Pancreas (tissue), 10 donors: ENCODE measurements at places on chromosomes 6 and 20. TPM values are rescaled to one million over a fixed set of nuclear protein-coding genes. Genes with fewer than 3 reads are reported as not detected.

GRCh38 chr20:48613926-48614325, 213.9 kb downstream of the PREX1 start:
- H3K27ac ChIP-seq = no peak overlapping the region
- H3K4me3 ChIP-seq = no peak overlapping the region
- no peaks in the 10 kb centered on the region for H3K36me3 ChIP-seq
- no peak for DNase-seq

DNA sequence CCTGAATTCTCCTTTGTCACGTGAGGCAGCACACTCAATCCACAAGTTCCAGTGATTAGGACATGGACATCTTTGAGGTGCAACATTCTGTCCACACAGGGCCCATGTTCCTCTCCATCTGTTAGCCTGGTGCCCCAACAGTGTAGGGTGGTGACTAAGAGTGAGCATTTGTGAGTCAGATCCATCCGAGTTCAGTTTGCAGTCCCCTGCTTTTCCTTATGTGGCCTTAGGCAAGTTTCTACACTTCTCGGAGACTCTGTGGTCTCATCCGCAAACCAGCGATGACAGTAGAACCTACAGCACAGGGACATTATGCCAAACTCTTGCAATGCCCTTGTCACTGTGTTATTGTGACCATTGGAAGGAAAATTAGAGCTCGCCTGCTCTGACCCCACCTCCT, 178.7 kb upstream of the CDH4 start:
- no peak overlapping the region for H3K4me3 ChIP-seq
- no peaks in the 10 kb centered on the region for H3K36me3 ChIP-seq

DNA sequence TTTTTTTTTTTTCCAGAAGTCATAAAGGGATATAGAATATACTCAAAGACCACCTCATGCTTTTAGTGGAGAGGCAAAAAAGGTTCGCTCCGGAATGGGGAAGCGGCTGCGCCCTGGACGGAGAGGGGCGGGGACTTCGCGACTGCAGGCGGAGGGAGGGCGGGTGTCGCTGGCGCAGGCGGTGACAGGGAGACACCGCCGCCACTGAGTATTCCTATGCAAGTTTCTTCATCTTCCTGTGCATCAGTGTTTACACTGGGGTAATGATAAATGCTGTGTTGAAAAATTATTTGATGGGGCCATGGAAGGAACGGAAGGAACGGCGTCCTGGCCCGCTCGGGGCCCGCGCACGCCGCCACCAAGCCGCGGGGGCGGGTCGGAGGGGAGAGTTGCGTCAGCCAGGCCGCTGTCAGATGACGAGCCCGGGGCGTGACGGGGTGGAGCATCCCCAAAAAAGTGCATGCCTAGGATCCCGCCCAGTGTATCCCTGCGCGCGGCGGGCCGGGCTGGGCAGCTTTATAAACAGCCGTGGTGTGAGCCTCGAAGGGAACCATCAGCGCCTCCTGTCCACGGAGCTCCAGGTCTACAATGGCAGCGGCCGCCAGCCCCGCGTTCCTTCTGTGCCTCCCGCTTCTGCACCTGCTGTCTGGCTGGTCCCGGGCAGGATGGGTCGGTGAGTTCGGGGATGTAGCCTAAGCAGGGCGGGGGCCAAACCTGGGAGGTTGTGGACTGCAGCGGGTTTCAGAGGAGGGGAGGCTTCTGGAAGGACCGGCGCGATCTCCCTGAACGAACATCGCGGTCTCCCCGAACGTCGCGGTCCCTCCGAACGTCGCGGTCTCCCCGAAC, at the start of gene ULBP1:
TSS of gene ULBP1 (plus strand) at position 482 of the 846 bp plus-strand sequence. CDS start at position 589, 107 bp downstream.
- no peak within 1 kb of the TSS for H3K27ac ChIP-seq
- H3K27me3 ChIP-seq = no peaks in the 10 kb centered on the region

The SLC22A2 gene
- not detected for total RNA-seq

- no peak overlapping the region for H3K4me3 ChIP-seq
- H3K36me3 ChIP-seq = no peaks in the 10 kb centered on the region
- DNase-seq = no peak
- no peaks in the 10 kb centered on the region for H3K27me3 ChIP-seq
Observed at GRCh38 chr20:3162080-3162611, 2.5 kb upstream of the FASTKD5 start.

- H3K27me3 ChIP-seq = no peaks in the 10 kb centered on the region
- peak; percentile 26 for DNase-seq
- no peak overlapping the region for H3K27ac ChIP-seq
- H3K4me3 ChIP-seq = no peak overlapping the region
- no peaks in the 10 kb centered on the region for H3K36me3 ChIP-seq
Observed at GRCh38 chr20:57742507-57743181, 32.8 kb upstream of the PMEPA1 start.

GRCh38 chr6:146981981-146982380, 222.2 kb upstream of the STXBP5 start:
- H3K36me3 ChIP-seq = no peaks in the 10 kb centered on the region
- H3K4me1 ChIP-seq = no peaks in the 10 kb centered on the region
- no peak overlapping the region for H3K4me3 ChIP-seq
- H3K27ac ChIP-seq = no peak overlapping the region
- DNase-seq = no peak
- H3K27me3 ChIP-seq = no peaks in the 10 kb centered on the region

GRCh38 chr6:2055911-2056310, 189.5 kb downstream of the GMDS start:
- no peaks in the 10 kb centered on the region for H3K27me3 ChIP-seq
- H3K4me3 ChIP-seq = no peak overlapping the region
- H3K4me1 ChIP-seq = peaks cover 10% of the 10 kb centered on the region
- H3K27ac ChIP-seq = no peak overlapping the region

DNA sequence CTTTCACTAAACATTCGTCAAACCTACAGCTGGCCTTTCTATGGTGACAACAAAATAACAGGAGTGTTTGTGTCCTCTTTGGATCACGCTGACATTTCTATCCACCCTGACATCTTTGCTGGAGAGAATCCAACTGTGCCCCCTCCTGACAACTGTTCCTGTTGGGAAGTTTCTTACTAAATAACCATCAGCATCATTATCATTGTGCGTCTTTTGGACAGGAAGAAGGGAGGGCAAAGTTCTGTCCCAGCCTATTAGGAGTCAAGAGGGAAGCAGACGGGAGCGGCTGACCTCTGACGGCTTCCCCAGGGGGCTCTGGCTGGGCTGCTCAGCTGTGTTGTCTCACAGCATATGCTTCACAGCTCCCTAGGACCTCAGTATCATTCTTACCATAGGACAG, 195.9 kb upstream of the SULF2 start:
- no peak for DNase-seq
- no peaks in the 10 kb centered on the region for H3K4me1 ChIP-seq
- H3K27ac ChIP-seq = no peak overlapping the region
- H3K27me3 ChIP-seq = no peaks in the 10 kb centered on the region

The KCNK15 gene
- total RNA-seq = 0.93 TPM

DNA sequence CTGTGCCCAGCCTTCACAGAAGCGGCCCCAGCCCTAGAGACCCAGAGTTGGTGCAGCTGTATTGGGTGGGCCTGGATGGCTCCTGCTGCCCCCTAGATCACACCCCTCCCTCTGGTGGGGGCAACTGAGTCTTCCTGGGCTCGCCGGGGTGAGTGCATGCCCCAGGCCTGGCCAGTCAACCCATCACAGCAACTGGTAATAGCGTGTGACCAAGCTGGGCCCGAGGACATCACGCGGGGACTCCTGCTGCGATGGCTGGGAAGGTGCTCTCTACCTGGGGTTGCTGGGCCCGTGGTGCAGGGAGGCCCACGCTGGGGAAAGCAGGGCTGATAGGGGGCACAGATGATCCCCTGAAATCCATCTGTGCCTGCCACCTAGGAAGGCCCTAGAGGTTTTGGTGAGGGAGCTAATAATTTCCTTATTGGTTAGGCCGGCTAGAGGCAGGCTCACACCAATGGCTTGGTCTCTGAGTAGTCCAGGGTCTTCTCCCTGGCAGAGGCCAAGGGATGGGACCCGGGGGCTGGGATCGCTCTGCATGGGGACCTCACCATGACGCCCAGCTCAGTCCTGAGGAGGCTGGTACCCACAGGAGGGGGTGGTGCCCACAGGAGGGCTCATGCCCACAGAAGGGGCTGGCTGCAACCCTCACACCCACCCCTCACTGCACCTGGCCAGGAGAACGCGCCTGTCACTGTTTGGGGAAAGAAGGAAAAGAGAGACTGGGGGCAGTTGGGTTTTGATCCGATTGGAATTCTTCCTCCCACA, 103.9 kb downstream of the ASXL1 start:
- no peak for DNase-seq
- H3K4me3 ChIP-seq = no peak overlapping the region
- no peaks in the 10 kb centered on the region for H3K27me3 ChIP-seq
- peak overlapping the region; percentile 79 for H3K27ac ChIP-seq
- no peaks in the 10 kb centered on the region for H3K36me3 ChIP-seq

- no peaks in the 10 kb centered on the region for H3K4me1 ChIP-seq
- no peaks in the 10 kb centered on the region for H3K36me3 ChIP-seq
- DNase-seq = no peak
Observed at GRCh38 chr6:5184218-5184617, 76.5 kb downstream of the LYRM4 start.

DNA sequence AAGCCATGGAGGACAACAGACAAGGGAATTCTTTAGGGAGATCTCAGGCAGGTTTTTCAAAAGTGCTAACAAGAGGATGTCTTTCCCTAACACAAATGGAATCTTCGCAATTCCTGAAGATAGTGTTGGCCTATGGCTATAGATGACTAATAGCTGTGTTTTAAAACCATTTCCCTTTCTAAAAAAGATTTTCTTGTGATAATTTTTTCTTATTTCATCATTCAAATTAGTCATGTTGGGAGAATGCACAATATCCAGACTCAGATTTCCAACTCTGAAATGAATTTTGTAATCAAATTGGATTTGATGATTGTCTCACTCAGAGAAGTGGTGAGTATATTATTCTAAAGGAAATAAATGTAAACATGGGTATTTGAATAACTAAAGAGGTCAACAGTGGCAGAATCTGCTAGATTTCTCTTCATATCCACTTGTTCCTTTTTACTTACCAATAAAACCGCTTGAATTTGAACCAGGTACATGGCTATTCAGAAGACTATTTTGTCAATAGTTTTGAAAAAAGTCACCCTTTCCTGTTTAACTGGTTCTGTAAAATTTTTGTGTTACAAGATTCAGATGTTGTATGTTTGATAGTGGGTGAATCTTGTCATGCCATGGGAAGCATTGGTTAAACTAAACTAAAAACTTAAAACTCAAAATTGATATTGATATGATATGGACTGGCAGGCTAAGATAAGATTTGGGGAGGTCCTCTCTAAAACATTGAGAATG, 1223.7 kb upstream of the EYS start:
- no peak for DNase-seq
- no peak overlapping the region for H3K4me3 ChIP-seq

- H3K27me3 ChIP-seq = no peaks in the 10 kb centered on the region
- H3K36me3 ChIP-seq = no peaks in the 10 kb centered on the region
- H3K27ac ChIP-seq = no peak overlapping the region
- H3K4me1 ChIP-seq = peaks cover 20% of the 10 kb centered on the region
- no peak for DNase-seq
Observed at GRCh38 chr6:154535147-154535546, 24.7 kb upstream of the CNKSR3 start.

DNA sequence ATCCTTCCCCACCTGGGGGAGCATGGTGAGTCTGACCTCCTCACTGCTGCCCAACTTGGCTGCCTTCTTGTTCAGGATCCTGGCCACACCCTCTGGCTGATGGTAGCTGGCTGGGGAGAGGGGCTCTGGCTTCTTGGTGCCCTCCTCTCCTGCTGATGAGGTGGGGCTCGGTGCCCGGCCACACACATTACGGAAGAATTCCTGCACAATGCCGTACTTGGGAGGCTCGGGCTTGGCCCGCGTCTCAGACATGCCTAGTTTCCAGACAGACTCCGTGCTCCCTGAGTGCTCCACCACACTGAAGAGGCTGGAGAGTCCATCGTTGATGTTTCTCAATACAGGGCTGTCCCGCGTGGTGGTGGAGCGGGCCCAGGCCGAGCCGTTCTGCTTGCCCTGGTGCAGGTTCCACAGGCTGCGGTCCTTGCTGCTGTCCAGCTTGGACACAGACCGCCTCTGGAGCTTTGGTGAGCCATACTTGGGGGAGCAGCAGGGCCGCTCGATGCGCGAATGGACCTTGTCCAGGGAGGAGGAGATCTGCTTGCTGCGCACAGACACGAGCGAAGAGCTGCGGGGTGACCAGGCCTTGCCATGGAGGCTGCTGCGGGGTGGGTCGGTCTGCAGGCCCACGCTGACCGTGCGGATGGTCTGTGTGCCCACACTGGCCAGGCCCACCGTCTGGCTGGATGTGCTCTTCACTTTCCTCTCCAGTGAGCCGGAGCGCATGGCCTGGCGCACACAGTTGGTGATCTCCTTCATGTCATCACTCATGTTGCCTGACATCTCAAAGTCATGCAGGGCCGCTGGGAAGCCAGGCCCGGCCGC, 19.9 kb upstream of the DSN1 start:
- no peaks in the 10 kb centered on the region for H3K27me3 ChIP-seq
- H3K27ac ChIP-seq = no peak overlapping the region
- H3K4me3 ChIP-seq = no peak overlapping the region
- DNase-seq = no peak
- H3K36me3 ChIP-seq = peaks cover 7% of the 10 kb centered on the region

The COL12A1 gene
- 19.3 TPM for total RNA-seq

The SRSF3 gene
- total RNA-seq = 102 TPM

The RFX6 gene
- 4.1 TPM for total RNA-seq
